ENCODE measurements at places on chromosomes 5 and 9. TPM values are rescaled to one million over a fixed set of nuclear protein-coding genes. Genes with fewer than 3 reads are reported as not detected.

GRCh38 chr5:264338-264737 lies 7.1 kb upstream of the PDCD6 start:
- no peak for DNase-seq

GRCh38 chr9:129549139-129549538 lies 71.8 kb downstream of the C9orf50 start:
- DNase-seq = no peak

- DNase-seq = no peak
Measured at GRCh38 chr5:127849891-127850290, 146.7 kb downstream of the CCDC192 start.

GRCh38 chr5:173534031-173534430 lies 82.4 kb downstream of the BOD1 start:
- no peak for DNase-seq

DNA sequence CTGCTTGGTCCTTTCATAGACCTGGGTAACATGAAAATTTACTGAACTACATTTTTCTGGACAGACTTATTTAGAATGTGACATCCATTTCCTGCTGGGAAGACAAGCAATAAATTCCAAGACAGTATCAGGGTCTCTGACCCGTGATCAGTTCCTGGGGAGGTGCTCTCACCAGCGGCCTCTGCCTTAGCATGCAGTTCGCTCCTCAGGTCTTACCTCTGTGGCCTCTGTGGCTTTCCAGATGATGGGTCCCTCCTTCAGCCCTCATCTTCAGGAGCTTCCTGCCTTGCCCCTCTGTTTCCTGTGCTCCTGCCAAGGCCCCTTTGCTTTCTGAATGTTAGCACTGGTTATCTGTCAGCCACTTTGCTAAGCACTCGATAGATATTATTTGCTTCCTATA lies 66.4 kb downstream of the CMYA5 start:
- DNase-seq = no peak

- no peak for DNase-seq
Measured at GRCh38 chr5:131405674-131406073, 141.8 kb downstream of the CDC42SE2 start.

- DNase-seq = no peak
Measured at GRCh38 chr5:180548563-180548962, 42.7 kb downstream of the SCGB3A1 start.

- no peak for DNase-seq
Measured at GRCh38 chr5:133196441-133197085, 144.8 kb downstream of the HSPA4 start.

DNA sequence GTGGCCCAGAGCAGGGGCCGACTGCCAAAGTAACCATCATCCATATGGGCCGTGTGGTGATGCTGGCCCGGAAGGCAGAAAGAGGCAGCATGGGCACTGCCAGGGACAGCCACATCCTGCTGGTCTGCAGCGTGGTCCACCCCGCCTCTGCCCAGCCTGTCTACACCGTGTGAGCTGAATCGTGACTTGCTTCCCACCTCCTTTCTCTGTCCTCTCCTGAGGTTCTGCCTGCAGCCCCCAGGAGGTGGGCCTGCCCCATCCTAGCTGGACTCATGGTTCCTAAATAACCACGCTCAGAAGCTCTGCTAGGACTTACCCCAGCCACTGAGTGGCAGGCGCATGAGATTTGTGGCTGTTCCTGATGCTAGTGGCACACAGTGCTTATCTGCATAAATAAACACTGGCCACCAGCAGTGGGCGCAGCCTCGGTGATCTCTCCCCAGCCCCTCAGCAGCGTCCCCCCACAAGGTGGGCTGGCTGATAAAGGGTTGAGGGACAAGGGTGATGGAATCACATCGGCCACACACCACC lies 22.6 kb upstream of the SUSD3 start:
- no peak for DNase-seq

DNA sequence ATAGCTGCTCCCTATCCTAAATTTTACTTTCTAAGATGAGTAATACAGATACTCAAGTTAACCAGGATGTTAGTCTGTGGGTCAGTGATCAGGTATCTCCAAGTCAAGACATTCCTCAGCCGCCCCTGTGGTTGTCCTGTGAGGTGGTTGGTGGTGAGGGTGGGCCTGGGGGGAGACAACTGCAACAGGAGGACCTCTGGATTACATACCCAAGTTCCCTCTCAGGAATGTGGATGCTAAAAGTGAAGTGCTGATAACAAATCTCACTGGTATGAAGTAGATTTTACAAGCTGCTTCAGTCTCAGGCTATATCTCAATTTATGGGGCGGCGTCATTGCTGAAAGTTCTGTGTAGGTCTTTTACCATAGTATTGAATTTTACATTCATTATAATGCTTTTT lies 38.3 kb downstream of the SLC1A3 start:
- DNase-seq = no peak

DNA sequence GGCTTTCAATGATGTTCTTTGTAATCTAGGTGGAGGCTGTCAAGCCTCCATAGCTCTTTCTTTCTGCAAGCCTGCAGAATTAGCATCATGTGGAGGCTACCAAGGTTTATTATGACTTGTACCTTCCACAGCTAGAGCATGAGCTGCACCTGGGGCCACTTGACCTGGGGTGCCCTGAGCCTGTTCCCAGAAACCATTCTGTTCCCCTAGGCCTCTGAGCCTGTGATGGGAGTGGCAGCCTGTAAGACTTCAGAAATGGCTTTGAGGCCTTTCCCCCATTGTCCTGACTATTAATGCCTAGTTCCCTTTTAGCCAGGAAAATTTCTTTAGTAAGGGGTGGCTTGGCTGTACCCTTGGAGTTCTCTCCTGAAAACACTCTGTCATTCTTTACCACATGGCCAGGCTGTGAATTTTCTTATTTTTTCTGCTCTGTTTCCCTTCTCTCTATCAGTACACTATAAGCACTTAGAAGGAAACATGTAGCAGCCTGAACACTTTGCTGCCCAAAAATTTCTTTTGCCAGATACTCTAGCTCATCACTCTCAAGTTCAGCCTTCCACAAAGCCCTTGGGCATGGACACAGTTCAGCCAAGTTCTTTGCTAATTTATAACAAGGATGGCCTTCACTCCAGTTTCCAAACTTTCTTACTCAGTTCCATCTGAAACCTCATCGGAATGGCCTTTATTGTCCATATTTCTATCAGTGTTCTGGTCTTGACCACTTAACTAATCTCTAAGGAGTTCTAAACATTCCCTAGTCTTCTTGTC lies 61.4 kb upstream of the NR3C1 start:
- no peak for DNase-seq

GRCh38 chr9:138105561-138106505 lies 228.3 kb downstream of the CACNA1B start:
- no peak for DNase-seq

DNA sequence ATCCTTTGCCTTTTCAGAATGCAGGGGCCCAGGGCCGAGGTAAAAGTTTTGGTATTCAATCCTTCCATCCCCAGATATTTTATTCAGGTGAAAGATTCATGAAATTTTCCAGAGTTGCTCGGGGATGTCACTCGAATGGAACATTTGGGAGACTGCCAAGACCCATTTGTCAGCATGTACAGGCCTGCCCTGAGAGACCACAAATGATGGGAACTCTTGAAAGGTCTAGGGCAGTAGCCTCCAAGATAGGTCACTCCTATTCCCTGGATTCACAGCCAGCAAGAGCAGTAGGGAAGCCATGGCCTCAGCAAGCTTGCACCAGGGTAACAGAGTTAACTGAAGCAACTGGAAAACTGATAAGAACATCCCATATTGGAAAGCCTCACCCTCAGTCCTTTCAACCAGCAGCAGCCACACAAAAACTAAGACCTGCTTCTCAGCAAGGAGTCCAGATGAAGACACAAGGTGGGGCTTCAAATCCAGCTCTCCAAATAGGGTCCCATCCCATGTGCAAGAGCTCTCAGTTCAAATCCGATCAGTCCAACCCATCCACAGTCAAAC lies 12.5 kb downstream of the CARD6 start:
- peak; percentile 61 for DNase-seq

- no peak for DNase-seq
Measured at GRCh38 chr9:136014924-136015633, 53.9 kb upstream of the UBAC1 start.

DNA sequence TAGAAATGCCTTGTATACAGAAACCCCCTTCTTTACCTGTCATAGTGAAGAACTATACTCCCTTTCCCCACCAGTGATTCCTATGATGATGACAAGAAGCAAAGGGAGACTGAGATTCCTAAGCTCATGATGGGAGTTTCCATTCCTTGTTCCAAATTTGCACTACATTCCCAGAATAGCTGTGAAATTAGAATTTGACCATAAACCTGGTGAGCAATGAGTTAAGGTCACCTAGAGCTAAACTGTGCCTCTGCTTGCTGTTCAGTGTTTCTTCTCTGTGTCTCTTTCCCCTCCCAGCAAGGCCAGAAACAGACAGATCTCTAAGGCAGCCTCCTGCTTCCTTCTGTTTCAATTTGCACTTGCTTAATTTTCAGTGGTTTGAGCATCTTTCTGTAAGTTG lies 332.1 kb downstream of the PIK3R1 start:
- DNase-seq = no peak

- DNase-seq = no peak
Measured at GRCh38 chr5:74667396-74667795, 17.6 kb upstream of the HEXB start.

- no peak for DNase-seq
Measured at GRCh38 chr5:132949136-132949535, 14.3 kb downstream of the AFF4 start.

DNA sequence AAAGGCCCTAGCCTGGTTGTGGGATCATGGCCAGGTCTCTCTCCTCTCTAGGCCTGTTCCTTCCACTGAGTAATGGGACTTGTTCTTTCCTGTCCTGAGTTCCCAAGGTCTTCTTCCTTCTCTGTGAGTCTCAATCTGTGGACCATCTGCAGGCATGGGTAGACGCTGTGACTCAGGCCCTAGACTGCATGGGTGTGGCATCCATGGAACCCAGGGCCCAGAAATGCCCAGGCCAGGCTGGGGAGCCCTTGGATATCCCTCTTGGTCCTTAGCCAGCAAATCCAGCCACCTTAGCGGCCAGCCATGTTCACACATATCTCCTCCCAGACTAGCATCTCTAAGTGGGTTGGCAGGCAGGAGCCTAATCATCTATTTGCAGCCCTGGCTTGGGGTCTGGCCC lies 2.3 kb upstream of the ACSL6 start:
- DNase-seq = no peak

- peak; percentile 77 for DNase-seq
Measured at GRCh38 chr5:149162401-149163084, 21.2 kb downstream of the ABLIM3 start.

GRCh38 chr9:77418226-77418625 lies 229.9 kb downstream of the GNA14 start:
- no peak for DNase-seq

GRCh38 chr5:160772854-160773253 lies 79.2 kb downstream of the ATP10B start:
- no peak for DNase-seq

GRCh38 chr5:58410441-58410840 lies 49.4 kb downstream of the PLK2 start:
- peak; percentile 72 for DNase-seq

DNA sequence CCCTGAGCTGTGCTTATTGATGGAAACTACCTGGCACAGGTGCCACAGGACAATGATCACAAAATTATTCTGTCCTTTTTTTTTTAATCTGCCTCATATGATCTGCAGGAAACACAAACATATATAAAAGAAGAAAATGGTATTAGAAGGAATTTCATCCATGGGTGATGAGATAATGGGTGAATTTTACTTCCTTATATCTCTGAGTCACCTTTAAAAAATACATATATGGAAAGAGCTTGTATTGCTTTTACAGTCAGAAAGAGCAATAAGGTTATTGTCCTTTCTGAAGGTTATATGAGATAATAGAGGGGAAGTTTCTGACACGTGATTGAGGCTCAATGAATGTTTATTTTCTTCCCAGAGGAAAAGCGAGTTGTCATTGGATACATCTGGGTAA lies 31.6 kb downstream of the NEURL1B start:
- DNase-seq = no peak

- DNase-seq = no peak
Measured at GRCh38 chr5:178110511-178110910, 2.8 kb upstream of the N4BP3 start.

DNA sequence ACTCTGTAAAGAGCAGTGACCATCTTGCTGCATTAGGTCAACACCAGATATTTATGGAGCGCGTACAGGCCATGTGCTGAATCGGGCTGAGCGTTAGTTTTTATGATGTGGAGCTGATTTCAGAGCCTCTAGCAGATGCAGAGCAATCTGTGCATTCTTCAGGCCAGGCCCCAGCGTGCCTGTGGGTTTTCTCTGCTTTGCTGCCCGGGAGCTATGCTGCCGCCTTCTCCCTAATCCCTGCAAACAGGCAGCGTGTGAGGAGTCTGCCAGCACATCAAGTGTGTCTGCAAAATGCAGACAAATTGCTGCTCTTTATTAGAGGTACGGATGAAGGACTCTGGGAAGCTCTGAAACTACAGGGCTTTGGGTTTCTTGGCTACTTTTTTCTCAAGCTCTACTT lies 170.0 kb downstream of the NTRK2 start:
- no peak for DNase-seq

DNA sequence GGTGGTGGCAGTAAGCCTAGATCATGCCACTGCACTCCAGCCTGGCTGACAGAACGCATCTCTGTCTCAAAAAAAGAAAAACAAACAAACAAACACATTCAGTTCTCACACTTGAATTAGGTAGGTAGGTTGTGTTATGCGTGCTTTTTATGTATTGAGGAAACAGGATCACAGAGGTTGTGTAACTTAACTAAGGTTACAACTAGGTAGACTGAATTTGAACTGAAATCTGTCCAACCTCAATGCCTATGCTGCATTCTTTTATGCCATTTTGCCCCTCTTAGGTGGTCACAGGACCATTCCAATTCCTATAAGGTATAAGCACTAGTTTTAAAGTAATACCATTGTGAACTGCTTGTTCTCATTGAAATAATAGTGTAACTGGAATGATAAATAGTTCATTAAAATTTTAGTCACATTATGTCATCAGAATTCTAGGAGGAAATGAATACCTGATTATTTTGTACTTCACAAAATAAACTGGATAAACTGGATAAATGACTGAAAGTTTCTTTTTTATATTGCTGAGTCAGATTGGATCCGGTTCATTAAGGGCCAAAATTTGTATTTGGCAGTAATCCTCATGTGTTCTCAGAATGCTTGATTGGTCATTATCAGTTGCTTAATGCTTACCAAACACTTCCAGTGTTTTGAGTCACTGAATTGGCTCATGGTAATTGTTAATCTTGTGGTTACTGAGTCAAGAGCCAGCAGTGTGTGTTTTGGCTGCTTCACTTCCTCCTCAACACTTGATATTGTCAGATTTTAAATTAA lies 7.1 kb downstream of the UBAP1 start:
- DNase-seq = peak; percentile 96

GRCh38 chr9:96395964-96396363 lies 12.5 kb upstream of the SLC35D2 start:
- DNase-seq = no peak

Gene SLC46A2
- not detected for total RNA-seq

Gene SLC25A46
- total RNA-seq = 42.5 TPM

Gene KCNT1
- total RNA-seq = not detected

Gene HIGD2A
- 167 TPM for total RNA-seq

Gene ARHGEF39
- total RNA-seq = 5.1 TPM

Gene C9orf50
- total RNA-seq = not detected

Gene AGTPBP1
- 30.8 TPM for total RNA-seq

Gene BTNL3
- total RNA-seq = not detected

Gene KCNV2
- not detected for total RNA-seq

Gene FOXD4L4
- total RNA-seq = 1.2 TPM

Gene GADD45G
- not detected for total RNA-seq

Gene ORM2
- not detected for total RNA-seq

Gene SPAG8
- 0.37 TPM for total RNA-seq

Gene FRRS1L
- not detected for total RNA-seq

Gene PCDHA4
- total RNA-seq = 0.16 TPM

Gene GARIN3
- not detected for total RNA-seq

Gene BHMT2
- not detected for total RNA-seq
